ENCODE measurements at places on chromosomes 6 and 20.

DNA sequence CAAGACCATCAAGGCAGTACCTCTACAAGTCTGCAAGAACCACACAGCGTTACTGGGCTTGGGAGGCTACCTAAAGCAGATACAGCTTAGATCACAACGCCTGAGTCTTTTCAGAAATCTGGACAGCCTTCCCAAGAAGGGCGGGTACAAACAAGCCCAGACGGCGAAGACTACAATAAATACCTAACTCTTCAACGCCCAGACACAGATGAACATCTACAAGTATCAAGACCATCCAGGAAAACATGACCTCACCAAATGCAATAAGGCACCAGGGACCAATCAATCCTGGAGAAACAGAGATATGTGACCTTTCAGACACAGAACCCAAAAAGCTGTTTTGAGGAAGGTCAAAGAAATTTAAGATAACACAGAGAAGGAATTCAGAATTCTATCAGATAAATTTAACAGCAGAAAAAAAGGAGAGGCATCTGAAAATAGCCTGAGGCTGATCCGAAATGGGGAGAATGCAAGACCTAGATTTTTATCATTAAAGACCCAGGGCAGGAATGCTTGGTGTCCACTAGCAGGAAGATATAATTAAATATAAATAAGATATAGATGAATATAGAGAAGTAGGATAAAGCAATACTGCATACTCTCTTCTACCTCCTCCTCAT, 131.7 kb upstream of the COL21A1 start:
- no peak for DNase-seq

DNA sequence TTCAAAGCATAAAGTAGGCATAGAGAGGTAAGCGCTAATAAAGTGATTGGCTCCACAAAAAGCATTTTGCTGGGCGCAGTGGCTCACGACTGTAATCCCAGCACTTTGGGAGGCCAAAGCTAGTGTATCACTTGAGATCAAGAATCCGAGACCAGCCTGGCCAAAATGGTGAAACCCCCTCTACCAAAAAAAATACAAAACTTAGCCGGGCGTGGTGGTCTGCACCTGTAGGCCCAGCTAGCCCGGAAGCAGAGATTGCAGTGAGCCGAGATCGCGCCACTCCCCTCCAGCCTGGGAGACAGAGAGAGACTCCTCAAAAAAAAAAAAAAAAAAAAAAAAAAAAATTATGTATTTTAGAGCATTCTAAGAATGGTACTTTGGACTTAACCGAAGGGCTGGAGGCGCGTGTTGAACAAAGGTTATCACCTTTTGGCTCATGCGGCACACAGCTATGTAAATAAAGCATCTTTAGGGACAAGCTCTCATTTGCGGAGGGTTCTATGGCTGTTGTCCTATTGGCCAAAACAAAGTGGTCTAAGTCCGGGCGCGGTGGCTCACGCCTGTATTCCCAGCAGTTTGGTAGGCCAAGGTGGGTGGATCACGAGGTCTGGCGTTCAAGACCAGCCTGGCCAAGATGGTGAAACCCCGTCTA, 17.4 kb downstream of the HFE start:
- DNase-seq: no peak

GRCh38 chr20:57390604-57391438, at the start of gene RBM38:
TSS of gene RBM38 (plus strand) at chr20:57391396. CDS start at chr20:57391582, 186 bp downstream.
- DNase-seq: peak; percentile 83

DNA sequence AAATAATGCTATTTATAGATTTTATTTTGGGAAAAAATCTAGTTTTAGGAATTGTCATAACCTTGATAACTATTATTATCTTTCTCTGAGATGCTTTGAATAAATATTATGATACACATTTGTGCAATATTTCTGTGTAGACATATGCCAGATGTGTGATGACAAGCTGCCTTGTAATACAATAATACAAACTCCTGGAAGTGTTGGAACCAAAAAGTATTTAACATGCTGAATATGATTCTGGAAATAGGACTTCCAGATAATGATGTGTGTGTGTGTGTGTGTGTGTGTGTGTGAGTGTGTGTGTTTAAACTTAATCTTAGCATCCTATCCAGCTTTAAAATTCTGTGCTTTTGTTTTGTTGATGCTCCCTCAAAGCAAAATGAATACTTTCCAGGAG, 233.6 kb downstream of the ADGRB3 start:
- no peak for DNase-seq

DNA sequence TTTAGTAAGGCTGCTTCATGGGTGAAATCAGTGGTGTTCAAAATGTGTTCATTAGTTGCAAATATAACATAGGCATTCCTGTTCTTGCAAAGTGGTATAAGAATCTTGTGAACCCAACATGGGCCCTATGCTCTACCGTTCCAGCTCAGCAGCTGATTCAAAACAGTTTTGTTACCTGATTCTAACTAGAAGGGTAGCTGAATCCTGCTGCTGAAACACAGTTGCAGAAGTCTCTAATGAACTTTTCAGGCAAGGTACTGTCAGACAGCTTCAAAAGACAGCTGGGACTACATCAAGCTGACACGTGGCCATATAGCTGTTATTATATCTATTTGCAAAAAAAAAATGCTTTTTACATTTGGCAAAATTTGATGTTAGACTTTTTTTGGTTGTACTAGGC, 22.7 kb downstream of the THEMIS start:
- DNase-seq: no peak

GRCh38 chr20:38888059-38888831, 38.0 kb upstream of the FAM83D start:
- no peak for DNase-seq

DNA sequence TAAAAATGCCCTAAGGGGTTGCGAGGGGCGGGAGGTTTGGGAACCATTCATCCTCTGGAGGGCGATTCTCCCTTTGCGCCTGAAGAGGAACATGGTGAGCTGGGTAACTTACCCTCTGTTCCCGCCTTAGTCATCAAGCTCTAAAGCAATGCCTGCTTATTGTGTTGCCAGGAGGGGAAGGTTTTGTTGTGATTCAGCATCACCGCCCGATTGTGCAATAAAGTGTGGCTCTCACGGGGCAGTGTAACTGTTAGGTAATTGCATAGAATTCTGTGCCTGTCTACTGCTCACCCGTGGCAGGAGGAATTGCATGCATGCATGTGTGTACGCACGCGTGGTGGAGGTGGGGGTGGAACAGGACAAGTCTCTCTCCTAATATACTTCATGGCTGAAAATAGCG, 95.5 kb upstream of the AGPAT4 start:
- DNase-seq: no peak

DNA sequence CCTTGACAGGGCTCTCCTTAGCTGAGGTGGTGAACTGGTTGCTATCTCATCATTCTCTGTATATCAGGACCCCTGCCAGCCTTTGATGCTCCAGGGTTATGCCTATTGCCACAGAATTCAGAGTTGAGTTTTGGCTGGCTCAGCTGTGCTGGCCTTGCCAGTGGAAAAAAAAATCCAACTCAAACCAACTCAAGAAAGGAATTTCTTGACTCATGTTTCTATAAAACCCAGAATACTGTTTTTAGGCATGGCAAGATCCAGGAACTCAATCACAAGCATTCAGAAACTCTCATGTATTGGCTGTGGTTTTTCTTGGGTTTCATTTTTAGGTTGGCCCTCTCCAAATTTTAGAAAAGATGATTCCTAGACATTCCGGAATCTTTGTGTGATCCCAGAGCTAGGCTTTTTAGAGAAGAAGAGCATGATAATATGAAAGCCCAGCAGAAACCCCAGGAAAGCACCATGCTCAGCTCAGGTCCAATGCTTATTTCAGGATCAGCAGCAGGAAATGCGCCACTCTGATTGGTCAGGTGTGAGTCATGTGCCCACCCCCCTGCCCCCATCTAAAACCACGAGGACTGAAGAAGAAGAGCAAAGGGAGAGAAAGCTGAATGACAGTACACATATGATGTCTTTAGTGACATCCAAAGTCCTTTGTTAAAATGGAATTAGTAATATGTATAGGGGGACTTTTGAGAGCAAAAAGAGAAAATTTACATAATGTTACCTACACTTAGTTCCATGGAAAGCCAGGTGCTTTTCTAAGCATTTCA, 122.9 kb downstream of the RNF144B start:
- no peak for DNase-seq

- peak; percentile 41 for DNase-seq
These were observed 98.4 kb upstream of the DUSP22 start for GRCh38 chr6:193773-194310.

DNA sequence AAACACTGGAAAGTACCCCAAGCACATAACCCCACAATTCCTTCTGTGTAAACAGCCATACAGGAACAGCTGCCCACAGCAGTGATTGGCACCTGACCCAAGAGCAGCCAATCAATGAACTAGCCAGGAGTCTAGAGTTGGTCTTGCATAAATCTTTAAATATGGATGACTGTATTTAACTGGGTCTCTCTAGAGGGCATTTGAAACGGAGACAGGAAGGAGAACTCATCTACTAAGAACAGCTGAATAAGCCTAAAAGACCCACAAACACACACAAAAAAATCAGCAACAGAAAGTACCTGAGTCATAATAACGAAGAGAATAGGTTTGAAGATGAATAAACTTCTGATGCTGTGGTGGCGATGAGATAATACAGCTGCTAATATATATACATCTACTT, 49.0 kb upstream of the ASF1A start:
- DNase-seq: no peak

- DNase-seq: no peak
These were observed 10.9 kb upstream of the FANCE start for GRCh38 chr6:35441205-35441604.

DNA sequence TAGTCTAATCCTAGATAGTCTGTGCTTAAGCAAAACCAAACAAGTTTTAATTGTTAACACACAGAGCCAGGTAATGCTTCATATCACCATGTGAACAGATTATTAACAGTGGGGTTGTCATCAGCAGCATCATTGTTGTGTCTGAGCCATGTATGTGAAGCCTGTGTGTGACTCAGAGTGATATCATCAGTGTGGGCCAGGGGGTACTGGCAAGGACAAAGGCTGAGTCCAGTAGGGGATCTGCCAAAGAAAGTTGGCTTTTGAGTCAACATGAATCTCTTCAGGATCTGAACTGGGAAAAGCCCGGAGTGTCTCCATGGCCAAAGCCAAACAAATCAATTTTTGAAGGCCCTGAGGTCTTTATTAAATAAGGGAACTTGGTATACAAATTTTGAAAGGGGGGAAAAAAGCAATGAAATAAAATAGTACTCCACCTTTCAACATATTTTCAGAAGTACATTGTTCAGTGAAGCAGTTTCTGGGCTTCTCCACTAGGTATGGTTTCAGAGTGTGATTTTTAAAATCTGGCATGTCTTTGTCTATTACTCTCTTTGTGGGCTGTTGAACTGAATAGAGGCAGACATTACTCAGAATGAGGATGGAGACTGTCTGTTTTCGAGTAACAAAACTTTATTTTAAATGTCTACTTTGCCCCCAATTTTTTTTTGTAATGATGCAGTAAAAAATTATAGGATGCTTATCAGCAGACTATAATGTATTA, 444.2 kb upstream of the JAG1 start:
- DNase-seq: no peak

- DNase-seq: no peak
These were observed 314.8 kb downstream of the QKI start for GRCh38 chr6:163729127-163729872.

DNA sequence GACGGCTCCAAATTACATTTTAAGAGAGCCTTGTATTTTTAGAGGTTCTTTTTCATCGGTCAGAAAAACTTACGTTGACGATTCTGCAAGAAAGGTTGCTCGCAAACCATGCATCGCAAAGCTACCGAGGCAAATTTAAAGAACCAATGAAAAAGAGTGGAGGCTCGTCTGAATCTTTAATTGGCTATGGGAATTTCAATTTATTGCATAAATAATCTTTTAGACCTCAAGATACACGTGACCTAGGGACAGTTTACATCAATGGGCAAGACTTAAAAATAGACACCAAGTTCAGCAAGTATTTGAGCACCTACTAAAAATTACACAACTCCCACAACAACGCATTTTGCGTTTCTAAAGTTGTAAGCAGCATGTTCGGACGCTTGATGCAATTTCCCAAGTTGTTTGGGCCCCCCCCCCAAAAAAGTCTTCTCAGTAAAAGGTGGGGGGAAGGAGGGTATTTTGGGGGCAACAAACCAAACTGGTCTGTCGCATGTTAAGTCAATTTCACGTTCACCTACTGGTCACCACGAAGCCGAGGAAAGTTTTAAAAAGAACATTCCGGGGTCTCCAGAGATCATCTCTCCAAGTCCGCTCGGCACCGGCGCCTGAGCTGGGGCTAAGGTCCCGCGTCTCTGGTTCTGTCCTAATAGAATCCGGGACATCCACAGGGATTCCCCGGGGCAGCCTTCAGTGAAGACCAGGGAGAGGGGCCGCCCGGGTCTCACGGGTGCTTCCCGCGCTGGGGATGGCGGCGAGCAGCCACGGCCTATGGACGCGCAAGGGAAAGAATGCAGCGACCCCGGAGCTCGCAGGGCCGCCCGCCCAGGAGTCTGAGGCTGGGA, 851 bp downstream of the SNX5 start:
- no peak for DNase-seq

GRCh38 chr6:56909115-56909907, 45.6 kb upstream of the BEND6 start:
- DNase-seq: no peak

DNA sequence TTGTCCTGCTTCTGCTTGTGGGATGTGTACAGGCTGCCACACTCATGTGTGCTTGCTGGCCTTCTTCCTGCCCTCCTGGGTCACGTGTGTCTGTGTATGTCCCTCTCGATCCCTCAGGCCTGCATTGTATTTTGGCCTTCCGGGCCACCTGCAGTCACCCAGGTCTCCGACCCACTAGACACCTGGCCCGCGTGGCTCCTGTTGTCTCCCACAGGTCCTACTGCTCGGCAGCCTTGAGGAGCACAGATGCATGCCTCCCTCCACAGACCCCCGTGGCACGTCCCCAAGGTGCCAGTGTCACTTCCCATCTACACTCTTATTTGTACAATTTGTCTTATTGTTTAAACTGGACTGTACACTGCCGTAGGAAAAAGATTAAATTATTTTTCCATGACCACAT, 43.1 kb downstream of the FOXC1 start:
- DNase-seq: no peak

DNA sequence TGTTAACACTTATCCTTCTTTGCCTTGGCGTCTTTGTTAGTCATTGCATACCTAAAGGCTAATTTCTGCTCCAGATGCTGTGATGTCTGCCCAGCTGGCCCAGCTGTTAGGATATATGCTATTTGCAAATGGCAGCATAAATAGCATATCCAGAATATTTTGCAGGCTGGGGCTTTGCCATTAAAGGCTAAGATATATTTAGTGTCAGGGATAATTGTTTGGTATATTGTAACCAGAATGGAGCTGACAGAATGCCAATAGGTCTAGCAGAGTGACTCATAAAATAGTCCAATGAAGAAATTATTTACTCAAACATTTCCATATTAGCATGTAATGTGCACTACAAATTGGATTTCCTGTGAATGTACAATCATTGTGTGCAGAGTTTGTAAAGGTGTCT, 584.1 kb upstream of the FLRT3 start:
- no peak for DNase-seq

GRCh38 chr6:71486461-71486860, 197.8 kb downstream of the OGFRL1 start:
- DNase-seq: no peak

GRCh38 chr6:47734831-47735481, 36.6 kb downstream of the ADGRF4 start:
- no peak for DNase-seq

GRCh38 chr6:128757961-128758360, 125.0 kb upstream of the LAMA2 start:
- no peak for DNase-seq

GRCh38 chr20:10434832-10435812, at the start of gene SLX4IP:
TSS of gene SLX4IP (plus strand) at chr20:10435305. CDS start at chr20:10458205, 22,900 bp downstream.
- peak; percentile 74 for DNase-seq

Measured in stimulated activated CD4-positive, alpha-beta T cell treated with anti-CD3 and anti-CD28 coated beads, Interleukin-12 subunit alpha, Interleukin-12 subunit beta, amount 100 ng/mL, for 4 hours (primary cell).